ENCODE measurements at places on chromosomes 2 and 18.

DNA sequence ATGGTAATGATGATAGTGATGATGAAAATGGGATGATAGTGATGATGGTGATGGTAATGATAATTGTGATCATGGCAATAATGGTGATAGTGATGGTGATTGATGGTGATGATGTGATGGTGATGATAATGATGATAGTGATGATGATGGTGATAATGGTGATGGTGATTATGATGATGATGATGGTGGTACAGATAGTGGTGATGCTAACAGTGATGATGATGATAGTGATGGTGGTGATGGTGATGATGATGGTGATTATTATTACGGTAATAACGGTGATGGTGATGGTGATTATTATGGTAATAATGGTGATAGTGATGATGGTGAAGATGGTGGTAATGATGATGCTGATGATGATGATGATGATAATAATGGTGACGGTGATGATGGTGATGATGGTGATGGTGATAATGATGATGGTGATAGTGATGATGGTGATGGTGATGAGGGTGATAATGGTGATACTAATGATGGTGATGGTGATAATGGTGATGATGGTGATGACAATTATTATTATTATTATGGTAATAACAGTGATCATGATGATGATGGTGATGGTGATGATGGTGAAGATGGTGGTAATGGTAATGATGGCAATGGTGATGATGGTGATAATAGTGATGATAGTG is 151.0 kb downstream of the ZNF516 start:
- no peak for DNase-seq

DNA sequence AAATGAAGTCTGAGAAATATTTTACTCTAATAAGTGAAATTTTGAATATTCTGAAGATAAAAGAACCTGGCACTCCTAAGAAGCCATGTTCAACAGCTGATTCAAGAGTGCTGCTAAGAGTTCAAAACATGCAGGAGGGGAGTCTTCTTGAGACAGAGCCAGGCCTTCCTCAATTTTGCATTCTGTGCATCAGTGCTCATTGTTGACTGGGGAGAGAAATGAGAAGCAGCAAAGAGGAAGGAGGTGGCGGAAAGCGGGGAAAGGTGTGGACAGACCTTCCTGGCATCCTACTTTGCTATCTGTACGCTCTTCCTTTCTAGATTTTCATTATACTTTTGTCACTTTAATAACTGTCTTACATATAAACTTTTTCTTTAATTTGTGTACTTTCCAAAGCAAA is 29.7 kb upstream of the TXNDC2 start:
- no peak for DNase-seq

GRCh38 chr2:191173206-191173605 is 22.4 kb upstream of the STAT4 start:
- no peak for DNase-seq

DNA sequence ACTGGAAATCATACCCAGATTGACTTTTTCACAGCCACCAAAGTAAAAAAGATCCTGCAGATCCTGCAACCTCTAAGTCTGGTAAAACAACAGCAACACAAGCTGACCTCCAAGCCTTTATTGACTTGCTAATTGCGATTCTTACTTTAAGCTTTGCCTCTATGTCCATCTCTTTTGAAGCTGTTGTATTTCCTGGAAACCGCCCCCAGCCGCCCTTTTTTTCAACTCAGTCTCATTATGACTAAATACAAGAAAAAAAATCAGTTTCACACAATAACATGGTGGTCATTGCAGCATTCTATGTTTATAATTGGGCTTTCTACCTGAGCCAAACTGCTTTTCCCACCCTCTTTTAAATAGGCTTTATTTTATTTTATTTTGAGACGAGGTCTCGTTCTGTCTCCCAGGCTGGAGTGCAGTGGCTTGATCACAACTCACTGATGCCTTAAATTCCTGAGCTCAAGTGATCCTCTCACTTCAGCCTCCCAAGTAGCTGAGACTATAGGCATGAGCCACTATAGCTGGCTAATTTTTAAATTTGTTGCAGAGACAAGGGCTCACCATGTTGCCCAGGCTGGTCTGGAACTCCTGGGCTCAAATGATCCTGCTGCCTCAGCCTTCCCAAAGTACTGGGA is 76.2 kb downstream of the MOGAT1 start:
- DNase-seq = no peak

- DNase-seq = no peak
Observed at GRCh38 chr18:45617284-45617683, 2.0 kb downstream of the SLC14A2 start.

DNA sequence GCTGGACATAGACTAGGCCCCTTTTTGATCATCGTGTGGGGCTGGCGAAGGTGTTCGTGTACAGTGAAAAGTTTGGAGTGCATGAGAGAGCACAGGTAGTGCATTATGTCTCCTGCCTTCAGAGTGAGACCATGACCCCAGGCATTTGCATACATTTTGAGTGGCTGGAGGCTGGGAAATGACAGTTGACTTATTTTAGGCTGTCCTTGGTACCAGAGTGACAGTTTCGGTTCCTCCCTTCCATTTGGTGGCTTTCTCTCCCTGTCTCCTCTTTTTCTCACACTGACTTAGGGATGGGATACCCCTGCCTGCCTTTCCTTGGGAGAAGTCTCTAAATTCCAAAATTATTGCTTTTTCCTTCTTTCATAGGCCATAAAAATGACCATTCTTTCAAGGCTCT is 20.1 kb downstream of the SERPINB12 start:
- no peak for DNase-seq

DNA sequence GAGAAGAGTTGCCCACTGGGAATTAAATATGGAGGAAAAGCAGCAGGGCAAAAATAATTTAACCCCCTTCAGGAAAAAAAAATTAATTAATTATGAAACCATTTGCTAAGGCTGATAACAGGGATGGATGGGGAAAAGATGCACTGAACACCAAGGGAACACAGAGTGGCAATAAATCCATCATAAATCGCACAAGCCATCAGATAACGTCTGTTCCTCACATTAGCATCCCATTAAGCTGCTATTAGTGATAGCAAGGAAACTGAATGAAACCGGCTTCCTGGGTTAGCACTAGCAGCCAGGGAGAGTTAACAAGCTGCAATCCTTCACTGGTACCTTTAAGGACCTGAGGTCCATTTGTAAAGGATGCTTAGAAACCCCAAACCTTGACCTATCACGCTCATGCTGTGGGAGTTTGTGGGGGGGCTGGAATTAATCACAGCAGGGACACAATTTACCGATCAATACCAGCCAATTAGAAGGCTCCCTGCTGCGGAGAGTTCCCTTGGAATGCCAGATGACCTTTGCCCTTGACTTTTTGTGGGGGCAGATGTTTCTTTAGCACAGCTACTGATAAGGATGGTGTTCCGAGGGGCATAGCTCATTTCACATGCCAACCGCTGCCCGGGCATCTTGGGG is 175.5 kb upstream of the KLF7 start:
- DNase-seq = no peak

DNA sequence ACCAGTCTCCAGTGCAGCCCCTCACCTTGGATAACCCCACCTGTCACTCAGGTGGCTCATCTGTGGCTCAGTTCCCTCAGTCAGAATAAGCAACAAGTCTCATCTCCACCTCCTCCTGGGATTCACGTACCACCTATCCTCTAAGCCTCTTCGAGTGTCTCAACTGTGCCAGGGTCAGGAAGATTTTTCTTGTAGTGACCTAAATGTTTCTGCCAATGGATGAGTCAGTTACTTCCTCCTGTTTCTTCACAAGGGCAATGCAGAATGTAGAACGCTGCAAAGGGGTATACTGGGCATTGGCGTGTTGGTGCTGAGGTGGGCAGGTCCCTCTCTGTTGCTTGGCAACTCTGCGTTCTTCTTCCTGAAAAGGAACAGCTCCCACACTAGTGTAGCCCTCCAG is 213.3 kb upstream of the CXCR4 start:
- DNase-seq = no peak

Measured in activated T-helper 1 cell treated with anti-CD3 and anti-CD28 coated beads, Interleukin-2, amount 50 U/mL, for 16 hours (primary cell).